ENCODE measurements at places on chromosomes 13 and 19.

DNA sequence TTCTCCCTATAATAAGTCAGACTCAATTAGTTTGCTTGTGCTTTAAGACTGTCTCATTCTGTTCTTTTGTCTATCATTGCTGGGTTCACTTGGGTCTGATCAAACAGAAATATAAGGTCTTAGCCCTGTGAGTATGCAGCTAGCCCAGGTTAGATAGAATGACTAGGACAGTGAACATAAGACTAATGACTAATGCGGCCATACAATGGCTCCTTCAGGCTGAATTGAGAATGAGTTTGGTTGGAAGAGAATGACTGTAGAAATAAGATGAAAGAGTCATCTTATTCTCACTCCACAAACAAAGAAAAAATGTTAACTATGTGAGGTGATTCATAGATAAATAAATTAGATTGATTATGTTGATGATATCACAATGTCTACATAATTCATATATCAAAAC lies 50.1 kb upstream of the OBI1 start:
- DNase-seq: no peak

DNA sequence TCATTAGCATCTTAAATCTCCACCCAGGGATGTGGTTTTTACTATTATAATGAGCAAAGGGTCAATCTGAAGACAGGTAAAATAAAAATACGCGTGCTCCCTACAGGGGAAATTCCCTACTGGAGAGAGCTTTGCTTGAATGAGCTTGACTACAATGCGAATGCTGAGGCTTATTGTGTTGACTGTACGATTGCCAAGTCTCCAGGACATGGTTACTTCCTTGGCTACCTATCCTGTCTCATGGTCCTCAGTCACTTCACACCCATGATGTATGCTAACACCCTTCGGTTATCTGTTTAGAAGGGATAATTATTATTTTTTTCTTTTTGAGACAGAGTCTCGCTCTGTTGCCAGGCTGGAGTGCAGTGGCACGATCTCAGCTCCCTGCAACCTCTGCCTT lies 61.7 kb downstream of the ZNF627 start:
- no peak for DNase-seq

- no peak for DNase-seq
Measured at GRCh38 chr13:75399879-75400217, 82.1 kb downstream of the TBC1D4 start.

DNA sequence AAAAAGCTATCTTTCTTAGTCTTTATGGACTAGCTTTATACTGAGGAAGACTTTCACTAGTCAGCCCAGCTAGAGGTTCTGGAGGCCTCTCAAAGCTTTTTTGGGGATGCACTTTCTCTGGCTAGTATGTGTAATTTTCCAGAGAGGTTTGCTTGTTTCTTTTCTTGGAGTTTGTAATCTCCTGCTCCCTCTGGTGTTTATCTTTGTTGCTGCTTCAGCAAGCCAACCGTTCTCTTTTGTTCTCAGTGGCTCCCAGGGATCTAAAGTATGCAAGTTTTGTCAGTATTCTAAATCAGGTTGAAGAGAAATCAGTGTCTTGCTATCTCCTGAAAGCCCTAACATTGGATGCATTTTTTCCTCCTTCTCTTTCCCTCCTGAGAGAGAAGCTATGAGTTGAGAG lies 121.1 kb upstream of the MYO16 start:
- no peak for DNase-seq

DNA sequence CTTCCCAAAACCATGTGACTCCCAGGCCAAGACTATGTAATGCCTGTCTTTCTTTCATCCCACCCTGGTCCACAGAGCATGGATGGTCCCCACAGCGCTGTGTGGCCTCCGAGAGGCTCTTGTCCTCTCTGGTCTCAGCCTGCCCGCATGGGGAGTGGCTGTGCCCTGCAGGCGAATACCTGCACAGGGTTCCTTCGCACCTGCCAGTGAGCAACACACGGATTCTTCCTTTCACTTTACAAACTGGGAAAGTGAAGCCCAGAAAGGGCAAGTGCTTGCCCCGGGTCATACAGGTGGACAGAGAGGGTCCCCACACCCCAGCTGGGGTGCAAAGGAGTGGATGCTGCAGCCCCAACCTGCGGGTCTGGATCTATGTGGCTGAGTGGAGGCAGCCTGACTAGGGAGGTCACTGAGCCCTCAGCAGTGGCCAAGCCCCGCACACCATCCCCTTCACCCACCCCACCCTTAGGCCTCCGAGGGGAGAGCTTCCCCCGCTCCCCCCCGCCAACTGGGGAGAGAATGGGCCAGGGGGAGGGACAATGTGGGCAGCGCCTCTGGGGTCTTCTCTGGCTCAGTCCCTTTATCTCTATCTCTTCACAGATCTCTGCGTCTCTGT lies 747 bp upstream of the MARK4 start:
- no peak for DNase-seq

- DNase-seq: no peak
Measured at GRCh38 chr19:39052846-39053245, 20.5 kb upstream of the FBXO27 start.

All from activated naive CD4-positive, alpha-beta T cell treated with anti-CD3 and anti-CD28 coated beads for 36 hours (primary cell).